Hematopoietic multipotent progenitor cell treated with erythropoietin and hydrocortisone succinate and interleukin-3 and kit ligand, for 8 days (in vitro differentiated cells): ENCODE measurements at places on chromosomes 3 and 15.

DNA sequence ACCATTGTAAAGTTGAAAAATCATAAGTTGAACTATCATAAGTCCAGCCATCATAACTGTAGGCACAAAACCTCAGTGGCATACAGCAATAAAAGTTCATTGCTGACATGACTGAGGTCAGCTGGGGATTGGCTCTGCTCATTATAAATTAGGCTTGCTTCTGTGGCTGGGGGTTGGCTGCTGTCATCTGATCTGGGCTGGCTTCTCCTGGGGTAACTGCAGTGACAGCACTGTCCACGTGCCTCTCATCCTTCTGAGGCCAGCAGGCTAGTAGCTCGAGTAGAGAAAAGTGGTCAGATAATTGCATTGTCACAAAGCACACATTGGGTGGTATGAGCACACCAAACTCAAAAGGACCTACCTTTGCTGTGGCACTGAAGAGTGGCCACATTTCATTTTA, 31.3 kb downstream of the CMTM7 start:
- DNase-seq, result peak; percentile 42

DNA sequence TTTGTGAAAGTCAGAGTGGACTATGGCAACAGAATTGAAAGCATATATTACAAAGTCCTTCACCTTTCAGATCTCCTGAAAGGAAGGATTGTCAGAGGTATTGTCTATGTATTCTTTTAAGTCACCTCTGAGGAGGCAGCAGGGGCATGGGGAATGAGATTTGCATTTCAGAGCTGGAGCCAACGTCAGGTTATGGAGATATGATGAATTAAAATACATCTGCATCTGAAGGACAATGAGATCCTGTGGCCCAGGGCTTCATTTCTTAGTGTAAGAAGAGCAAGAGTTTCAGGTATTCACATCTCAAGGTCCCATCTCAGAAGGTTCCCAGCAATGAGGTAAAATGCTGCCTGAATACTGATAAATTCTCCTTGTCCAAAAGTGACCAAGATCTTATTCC, 695.8 kb downstream of the TUSC7 start:
- no peak for DNase-seq

DNA sequence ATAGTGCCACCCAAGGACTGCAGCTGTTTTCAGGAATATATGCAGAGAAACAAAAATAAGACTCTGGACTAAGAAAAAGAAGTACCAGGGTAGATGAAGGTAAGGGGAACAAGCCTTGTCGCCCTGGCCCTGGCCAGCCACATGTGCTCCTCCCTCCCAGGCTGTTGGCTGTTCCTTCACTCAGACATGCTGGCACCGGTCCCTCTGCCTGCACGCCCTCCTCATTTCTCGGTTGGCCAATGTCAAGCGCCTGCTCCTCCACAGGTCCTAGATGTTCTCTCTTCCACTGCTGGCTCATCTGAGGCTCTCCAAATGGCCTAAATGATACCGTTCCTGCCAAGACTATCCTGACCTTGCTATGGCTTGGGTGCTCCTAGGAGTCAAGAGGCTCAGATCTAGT, 288.4 kb upstream of the LYSMD4 start:
- DNase-seq, result no peak

GRCh38 chr3:144822671-144823070, 851.0 kb downstream of the DIPK2A start:
- no peak for DNase-seq

DNA sequence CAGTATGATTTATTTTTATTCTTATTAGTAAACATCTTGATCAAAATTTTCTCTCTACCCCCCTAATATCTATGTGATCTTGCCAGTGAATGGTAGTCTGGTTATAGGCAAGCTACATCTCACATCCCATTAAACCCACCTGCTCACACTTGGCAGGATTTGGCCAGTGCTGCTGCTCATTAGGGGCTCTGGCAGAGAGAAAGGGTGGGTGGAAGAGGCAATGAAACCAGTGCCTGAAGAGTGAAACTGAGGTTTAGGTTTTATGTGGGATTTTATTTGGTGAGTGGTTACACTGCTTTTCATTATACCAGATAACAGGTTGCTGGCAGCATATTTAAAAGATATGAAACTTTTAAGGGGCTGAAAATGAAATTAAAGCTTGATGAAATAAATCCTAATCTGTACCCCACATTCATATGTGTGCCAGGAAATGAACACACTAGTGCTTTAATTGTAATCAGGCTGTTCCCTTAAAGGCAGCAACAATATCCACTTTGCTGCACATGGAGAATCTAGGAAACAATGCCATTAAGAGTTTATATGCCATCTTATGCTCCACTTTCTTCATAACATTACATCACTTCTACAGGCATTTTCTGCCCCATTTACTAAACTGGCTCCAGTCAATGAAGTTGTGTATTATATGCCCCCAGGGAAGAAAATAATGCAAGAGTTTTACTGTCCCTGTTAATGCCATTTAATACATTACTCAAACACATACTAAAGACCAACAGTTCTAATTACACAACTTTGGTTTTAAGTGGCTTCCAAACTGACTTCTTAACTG, 688.7 kb downstream of the MECOM start:
- no peak for DNase-seq

DNA sequence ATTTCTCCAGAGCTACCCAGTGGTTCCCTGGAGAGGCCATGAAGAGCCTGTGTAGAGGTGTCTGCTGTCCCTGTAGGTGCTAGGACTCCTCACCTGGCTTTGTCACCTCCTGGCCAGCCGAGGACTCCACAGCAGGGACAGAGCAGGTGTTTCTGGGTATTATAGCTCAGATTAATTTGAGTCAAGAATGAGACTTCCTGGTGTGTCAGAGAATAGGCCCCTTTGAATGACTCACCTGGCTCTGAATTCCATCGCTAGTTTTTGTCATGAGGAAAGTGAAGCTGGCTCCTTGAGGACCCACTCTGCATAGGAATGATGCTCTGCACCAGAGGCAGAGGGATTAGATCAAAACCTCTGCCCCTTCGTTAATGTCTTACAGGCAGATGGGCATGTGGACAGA, 167.5 kb upstream of the TOPAZ1 start:
- no peak for DNase-seq

DNA sequence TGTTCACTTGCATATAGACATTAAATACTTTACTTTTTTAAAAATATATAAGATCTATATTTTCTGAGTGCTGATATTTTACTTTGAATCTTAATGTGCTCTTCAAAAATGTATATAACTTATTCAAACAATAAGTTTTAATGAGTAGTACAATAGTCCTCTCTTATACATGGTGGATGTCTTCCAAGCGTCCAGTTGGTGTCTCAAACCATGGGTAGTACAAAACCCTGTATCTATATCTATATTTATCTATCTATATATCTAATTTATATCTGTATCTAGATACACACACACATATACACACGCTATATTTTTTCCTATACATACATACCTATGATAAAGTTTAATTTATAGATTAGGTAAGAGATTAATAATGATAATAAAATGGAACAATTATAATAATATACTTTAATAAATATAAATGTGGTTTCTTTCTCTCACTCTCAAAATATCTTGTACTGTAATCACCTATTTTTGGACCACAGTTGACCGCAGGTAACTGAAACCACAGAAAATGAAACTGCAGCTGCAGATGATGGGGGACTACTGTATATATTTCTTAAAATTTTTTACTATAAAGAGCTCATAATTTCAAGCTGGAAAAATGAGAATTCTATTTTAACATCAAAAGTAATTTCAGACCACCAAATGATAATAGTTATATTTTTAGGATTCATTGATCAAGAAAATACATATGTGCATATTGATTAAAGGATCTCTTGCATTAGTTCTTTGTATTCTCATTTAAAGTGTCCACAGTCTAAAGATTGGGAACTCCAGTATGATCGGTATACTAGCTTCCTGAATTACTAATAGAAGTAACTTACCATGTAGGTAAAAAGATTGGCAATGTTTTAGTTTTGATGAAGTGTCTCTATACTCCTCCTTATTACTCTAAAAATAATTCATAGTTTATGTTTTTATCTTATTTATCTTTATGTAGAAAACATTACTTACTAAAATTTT, 215.1 kb upstream of the MLF1 start:
- no peak for DNase-seq

DNA sequence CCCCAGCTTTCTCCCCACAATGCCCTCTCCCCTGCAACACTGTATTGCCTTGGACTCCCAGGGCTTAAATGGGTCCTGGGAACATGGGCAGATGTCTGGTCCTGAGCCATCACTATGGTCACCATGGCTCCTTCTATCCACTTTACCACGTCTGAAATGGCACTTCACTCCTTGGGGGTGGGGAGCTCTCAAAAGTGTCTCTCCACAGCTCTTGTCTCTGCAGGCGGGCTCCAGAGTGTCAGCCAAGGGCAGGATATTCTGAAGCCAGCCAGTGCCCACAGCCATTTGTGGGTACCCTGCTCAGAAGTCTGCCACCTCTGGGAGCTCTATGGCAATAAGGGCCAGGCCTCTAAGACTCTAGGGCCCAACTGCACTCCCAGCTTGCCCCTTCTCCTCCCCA, 163.9 kb downstream of the PPM1L start:
- no peak for DNase-seq

GRCh38 chr3:53936347-53936746, 44.7 kb upstream of the SELENOK start:
- no peak for DNase-seq

DNA sequence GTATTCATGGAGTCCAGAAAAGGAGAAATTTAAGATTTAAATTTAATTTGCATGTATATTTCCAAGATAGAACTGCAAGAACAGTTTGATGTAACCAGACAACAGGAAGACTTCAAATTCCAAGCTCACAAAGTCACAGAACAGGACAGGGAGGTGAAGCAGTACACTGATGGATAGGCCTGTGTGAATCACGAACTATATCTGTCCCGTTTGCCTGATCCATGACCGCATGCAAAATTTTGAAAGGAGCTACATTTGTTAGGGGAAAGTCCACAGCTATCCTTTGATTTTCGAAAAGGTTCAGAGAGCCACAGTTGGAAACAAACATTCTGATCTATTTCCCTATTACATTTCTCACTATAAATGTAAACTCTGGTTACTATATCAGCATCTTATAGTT, 79.5 kb upstream of the SLC12A8 start:
- no peak for DNase-seq

- DNase-seq, result no peak
Observed at GRCh38 chr3:154428286-154429206, 1.4 kb downstream of the GPR149 start.

DNA sequence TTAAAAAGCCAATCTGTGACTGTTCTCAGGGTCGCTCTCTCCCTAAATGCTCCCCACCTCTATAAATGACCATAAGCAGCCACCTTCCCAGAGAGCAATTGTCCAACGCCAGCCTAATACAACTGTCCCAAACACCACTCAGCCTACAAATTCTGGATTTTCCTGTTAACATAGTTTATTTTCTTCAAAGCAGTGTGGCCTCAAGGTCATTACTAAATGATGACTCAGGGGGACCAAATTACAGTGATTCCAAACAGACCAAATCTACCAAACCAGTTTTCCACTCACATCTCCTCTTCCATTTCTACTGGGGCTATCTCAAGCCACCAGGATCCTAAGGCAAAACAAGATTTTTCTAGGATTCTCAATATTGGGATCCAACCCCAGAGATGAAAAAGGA, 22.5 kb downstream of the HEXA start:
- no peak for DNase-seq

- DNase-seq, result no peak
Observed at GRCh38 chr3:146739203-146739671, 134.1 kb upstream of the PLSCR5 start.

DNA sequence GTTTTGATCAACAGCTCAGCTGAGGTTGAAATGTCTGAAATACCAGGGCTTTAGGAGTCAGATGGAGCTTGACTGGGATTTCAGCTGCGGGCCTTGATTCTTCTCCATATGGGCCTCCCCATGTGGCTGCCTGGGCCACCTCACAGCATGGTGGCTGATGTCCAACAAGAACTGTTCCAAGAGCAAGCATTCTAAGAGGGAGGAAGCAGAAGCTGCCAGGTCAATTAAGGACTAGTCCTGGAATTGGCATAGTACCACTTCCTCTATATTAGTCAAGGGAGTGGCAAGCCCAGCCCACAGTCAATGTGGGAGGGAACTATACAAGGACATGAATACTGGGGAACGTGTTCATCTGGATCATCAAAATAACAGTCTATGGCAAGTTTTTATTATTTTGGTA, 181.7 kb upstream of the ANKRD28 start:
- DNase-seq, result no peak

DNA sequence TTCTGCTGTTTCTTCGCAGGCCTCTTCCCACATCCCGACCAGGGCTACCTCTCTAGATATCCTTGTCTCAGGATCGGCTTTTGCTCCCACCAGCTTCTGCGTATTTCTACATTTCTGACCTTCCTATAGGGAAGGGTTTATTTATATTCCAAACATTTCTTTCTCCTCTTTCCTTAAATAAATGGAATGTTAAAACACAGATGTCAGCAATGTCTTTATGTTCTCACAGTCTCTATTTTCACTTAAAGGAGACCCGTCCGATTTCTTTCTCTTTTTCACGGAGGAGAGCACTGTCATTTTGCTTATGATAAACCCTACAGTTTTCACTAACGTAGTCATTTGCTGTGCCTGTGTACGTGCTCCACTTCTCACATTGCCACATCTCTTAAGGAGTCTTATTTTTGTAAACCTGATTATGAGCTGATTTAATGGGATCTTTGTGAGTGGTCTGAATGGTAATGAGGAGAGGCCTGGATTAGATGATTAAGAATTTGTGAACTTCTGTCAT, 630 bp downstream of the KIF15 start:
- DNase-seq, result peak; percentile 51

GRCh38 chr3:32937331-32937730, 14.1 kb upstream of the CCR4 start:
- DNase-seq, result no peak

DNA sequence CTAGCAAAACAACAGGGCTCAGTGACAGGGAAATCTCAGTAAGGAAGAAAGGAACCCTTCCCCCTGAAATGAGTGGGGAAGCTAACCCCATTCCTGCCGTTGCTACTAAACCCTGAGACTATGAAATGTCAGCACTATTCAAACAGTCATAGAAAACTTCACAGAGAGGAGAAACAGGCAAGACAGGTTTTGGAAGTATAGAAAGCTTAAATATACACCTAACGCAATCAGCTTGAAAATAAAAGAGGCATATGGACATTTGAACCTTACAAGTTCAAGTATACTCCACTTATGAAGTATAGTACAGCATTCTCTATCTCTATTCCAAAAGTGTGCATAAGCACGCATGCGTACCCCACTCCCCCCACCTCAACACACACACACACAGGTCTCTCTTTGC, 17.6 kb upstream of the FRMD4B start:
- no peak for DNase-seq

- no peak for DNase-seq
Observed at GRCh38 chr3:146227486-146227885, 23.4 kb downstream of the PLSCR4 start.
